ENCODE measurements at places on chromosomes 1 and 21.

DNA sequence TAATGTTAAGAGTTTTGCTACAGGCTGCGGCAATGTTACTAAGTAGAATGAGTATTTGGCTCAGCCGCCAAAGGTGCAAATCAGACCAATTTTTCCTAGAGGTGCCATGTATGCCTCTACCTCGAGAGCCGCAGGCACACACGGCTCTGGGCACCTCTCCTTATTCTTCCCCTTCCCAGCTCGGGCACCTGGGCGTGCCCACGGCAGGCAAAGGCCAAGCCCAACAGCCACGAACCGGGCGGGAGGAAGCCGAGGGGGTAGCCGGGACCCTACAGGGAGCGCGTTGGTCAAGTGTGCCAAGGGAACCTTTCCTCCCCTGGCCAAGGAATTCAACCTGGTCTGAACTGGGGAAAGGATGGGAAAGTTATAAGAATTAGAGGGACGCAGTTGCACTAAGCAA is 31.0 kb downstream of the LRRC3 start:
- DNase-seq: no peak

- DNase-seq: no peak
These were observed 44.3 kb downstream of the PEX14 start for GRCh38 chr1:10519016-10519417.

- no peak for DNase-seq
These were observed 62.5 kb downstream of the ASH1L start for GRCh38 chr1:155499953-155500639.

DNA sequence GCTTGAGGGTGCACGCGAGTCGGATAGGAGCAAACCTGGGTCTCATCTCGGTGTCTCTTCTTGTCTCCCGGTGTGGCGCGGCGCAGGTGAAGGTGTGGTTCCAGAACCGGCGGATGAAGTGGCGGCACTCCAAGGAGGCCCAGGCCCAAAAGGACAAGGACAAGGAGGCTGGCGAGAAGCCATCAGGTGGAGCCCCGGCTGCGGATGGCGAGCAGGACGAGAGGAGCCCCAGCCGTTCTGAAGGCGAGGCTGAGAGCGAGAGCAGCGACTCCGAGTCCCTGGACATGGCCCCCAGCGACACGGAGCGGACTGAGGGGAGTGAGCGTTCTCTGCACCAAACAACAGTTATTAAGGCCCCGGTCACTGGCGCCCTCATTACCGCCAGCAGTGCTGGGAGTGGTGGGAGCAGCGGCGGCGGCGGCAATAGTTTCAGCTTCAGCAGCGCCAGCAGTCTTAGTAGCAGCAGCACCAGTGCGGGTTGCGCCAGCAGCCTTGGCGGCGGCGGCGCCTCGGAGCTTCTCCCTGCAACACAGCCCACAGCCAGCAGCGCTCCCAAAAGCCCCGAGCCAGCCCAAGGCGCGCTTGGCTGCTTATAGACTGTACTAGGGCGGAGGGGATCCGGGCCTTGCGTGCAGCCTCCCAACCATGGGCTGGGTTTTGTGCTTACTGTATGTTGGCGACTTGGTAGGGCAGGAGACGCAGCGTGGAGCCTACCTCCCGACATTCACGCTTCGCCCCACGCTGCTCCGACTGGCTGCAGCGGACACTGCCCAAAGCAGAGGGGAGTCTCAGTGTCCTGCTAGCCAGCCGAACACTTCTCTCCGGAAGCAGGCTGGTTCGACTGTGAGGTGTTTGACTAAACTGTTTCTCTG is 5.1 kb downstream of the HLX start:
- no peak for DNase-seq

DNA sequence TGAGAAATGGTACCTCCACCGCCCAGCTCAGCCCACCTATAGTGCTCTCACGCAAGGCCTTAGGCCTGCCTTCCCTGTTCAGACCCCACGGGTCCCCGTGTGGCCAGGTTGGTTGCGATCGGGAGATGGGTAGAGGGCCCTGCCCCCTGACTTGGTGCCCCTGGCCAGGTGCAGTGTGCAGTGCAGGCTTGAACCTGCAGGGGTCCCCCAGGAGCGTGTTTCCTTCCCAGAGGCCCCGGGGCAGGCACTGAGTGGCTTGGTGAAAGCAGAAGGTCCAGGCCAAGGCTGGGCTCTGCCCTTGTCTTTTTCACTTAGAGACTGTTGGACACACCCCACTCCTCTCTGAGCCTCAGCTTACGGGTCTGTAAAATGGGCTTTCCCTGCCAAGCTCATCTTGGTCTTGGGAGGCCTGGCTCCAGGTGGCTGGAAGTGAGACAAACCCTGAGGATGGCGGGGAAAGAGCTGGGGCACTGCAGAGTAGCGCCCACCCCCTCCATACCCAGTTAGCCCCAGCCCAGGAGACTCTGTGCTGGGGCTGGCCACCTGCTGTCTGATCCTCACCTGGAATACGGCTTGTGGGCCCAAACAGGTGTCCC is 9.3 kb upstream of the HES5 start:
- DNase-seq: no peak

DNA sequence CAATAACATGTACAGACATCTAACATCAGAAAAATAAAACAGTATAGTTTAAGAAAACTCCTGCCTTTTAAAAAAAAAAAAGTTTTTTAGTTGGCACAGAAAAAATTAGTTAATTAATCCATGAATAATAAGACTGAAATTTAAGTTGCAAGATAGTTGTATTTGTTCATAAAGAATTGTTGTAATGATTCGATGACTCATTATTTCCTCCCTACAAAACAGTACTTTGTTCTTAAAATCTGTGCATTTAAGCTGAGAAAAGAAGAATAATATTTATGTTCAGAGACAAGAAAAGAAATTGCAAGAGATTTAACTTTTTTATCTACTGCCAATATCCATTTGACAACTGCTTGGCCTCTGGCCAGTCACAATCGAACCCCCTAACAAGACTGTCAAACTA is 894.7 kb downstream of the ADGRL2 start:
- DNase-seq: no peak

GRCh38 chr1:110203021-110203661 is 7.0 kb upstream of the KCNC4 start:
- peak; percentile 41 for DNase-seq

- no peak for DNase-seq
These were observed 13.6 kb downstream of the INSRR start for GRCh38 chr1:156845055-156845952.

GRCh38 chr1:113088972-113089371 is 16.0 kb downstream of the LRIG2 start:
- no peak for DNase-seq

GRCh38 chr1:229624521-229625070 is 1.3 kb downstream of the TAF5L start:
- no peak for DNase-seq

GRCh38 chr1:180211156-180211859 is 18.8 kb upstream of the LHX4 start:
- DNase-seq: no peak

GRCh38 chr1:57854436-57854835 is 430.6 kb upstream of the DAB1 start:
- DNase-seq: no peak

DNA sequence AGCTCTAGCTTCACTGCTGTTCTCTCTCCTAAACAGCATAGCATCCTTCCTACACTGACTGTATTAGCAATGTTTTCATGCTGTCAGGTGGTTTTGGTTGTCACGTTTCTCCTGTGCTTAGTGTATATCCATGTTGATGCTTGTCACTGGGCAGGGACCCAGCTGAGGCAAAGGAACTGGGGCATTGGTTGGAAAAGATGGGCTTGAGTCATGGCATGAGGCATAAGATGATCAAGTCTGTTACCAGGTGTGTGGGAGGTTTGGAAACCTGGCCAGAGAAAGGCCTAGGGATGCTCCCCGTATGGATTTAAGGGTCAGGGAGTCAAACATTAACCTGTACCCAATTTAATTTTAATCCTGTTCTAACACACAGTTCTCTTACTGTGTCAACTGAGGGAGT is 69.6 kb downstream of the OSBPL9 start:
- no peak for DNase-seq

DNA sequence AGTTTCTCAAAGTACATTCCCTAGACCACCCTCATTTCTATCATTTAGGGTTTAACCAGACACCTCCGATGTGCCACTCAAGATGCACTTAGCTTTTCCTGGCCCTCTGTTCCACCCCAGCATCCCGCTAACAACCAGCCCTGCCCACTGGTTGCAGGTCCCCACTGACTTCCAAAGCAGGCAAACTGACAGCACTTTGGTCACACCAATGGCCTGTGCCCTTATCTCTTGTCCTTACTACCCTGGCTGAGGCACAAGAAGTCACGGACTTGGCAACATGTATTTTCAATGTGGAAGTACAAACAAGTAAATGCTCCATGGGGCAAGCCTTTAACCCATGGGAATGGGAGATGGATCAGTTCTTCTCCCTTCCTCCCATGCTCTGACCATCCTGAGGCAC is 357.1 kb downstream of the OMA1 start:
- no peak for DNase-seq

- DNase-seq: peak; percentile 32
These were observed 1.2 kb downstream of the TUT4 start for GRCh38 chr1:52551507-52552235.

DNA sequence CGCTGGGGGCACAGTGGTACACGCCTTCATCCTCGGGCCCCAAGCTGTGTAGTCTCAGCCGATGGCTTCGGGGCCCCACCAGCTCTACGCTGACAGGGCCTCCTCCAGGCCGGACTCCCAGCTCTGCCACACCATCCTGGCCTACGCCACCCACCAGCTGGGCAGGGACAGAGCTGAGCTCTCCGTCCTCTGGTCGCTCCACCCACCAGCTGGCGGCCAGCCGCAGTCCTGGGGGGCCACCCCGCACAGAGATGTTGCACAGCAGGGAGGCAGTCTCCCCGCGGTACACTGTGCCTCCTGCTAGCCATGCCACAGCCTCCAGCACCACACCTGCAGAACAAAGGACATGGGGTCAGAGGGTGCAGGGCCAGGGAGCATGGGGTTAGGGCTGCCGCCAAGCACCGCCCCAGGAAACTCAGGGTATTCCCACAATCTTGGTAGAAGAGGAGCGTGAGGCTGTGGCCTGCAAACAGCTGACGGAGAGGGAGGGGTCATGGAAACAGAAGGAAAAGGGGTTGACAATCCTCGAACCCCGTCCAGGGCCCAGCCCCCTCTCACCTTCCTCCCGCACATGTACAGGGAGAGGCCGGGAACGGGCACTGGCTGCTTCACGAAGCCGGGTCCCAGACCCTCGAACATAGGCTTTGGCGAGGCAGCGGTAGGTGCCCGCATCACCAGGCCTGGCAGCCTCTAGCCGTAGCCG is 5.9 kb downstream of the IGSF8 start:
- DNase-seq: no peak

- no peak for DNase-seq
These were observed 57.1 kb upstream of the C1orf87 start for GRCh38 chr1:60130703-60131102.

DNA sequence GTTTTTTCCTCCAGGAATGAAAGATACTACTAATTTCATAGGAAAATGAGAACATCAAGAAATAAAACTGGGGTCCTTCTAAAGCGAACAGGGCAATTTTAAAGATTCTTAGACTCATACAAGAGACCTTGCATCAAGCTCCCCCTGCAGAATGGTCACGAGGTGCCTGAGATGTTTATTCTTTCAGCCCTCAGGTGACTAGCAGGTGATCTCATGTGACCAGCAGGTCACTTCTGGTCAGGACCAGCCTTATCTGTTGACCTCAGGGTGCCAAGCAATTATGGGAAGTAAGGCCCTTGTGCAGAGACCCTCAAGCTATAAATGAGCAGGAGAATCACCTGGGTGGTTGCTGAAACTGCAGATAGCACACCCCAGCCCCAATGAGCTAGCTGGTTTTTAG is 20.6 kb upstream of the TMEM51 start:
- DNase-seq: no peak

GRCh38 chr1:216721863-216722262 is 1.4 kb downstream of the ESRRG start:
- no peak for DNase-seq

- no peak for DNase-seq
These were observed 10.6 kb downstream of the GFI1 start for GRCh38 chr1:92476071-92476631.

- no peak for DNase-seq
These were observed 651.8 kb downstream of the LMO4 start for GRCh38 chr1:87980494-87980893.

DNA sequence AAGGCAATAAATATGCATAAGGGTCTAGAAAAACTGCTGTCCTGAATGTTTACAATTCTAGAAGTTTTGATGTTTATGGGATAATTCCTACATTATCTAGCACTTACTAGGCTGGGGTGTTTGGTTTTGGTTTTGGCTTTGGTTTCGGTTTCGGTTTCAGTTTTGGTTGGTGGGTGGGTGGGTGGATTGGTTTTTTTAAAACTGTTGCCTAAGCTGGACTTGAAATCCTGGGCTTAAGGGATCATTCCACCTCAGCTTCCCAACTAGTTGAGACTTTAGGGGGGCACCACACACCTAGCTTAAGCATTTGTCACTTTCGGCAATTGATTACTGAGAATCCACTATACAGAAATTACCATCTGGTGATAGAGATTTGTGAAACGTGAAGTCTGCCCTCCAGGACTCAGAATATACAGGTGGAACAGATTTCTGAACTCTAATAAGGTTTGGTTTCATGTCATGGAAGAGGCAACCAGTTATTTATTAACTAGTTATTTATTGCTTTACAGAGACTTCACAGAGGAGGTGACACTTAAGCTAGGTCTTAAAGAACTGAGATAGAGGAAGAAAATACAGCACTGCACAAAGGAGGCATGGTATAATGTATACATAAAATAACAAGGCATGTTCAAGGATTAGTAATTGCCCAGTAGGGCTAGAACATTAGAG is 69.6 kb downstream of the PIK3R3 start:
- no peak for DNase-seq

DNA sequence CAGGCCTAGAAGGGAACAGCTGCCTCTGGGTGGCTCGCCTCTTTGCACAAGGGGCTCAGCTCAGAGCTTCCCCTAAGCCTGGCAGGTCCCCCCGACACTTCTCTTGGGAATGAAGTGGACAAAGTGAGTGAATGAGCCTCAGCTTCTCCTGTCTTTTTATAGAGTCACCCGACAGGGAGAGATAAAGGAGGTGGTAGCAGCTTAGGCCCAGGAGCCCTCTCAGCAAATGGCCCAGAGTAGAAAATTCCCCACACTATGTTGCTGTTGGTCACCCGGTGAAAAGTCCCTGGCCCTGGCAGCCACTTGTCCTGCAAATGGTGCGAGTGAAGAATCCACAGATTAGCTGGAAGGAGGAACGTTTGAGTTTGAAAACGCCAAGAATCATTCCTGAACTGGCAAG is 2.4 kb downstream of the CLDN14 start:
- DNase-seq: no peak

DNA sequence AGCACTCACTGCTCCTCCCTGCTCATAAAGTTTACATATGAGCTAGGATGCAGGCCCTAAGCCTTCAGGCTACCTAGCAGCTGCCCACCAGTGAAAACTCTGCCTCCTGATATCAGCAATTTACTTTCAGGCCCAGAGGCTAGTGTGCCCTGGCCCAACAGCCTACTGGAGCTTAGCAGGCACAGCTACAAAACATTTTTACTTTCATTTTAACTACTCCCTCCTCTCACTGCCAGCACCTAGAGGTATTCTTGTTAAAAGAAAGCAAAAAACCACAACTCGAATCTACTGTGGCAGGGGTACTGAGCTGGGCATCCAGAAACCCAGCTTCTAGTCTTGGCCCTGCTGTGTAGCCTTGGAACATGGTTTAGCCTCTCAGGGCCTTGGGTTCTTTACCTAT is 5.8 kb upstream of the LORICRIN start:
- DNase-seq: no peak
